ENCODE measurements at places on chromosomes 3 and 15.

- no peak for DNase-seq
Measured at GRCh38 chr3:134922866-134923265, 127.8 kb downstream of the EPHB1 start.

- no peak for DNase-seq
Measured at GRCh38 chr3:154973851-154974250, 106.3 kb upstream of the MME start.

DNA sequence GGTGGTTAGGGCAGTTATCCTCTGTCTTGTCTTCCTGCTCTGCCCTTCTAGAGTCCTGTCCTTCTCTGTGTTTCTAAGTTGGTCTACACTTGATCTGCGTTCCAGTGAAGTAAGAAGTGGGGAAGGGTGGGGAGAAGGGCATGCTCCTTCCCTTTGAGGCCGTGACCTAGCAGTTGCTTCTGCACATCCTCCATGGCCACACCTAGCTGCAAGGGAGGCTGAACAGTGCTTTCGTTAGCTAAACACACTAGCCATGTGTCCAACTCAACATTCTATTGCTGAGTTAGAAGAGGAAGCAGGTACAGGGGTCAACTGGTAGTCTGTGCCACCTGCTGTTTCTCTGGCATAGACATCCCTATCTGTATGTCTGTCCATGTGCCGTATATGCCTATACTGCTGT lies 94.5 kb downstream of the LARS2 start:
- no peak for DNase-seq

DNA sequence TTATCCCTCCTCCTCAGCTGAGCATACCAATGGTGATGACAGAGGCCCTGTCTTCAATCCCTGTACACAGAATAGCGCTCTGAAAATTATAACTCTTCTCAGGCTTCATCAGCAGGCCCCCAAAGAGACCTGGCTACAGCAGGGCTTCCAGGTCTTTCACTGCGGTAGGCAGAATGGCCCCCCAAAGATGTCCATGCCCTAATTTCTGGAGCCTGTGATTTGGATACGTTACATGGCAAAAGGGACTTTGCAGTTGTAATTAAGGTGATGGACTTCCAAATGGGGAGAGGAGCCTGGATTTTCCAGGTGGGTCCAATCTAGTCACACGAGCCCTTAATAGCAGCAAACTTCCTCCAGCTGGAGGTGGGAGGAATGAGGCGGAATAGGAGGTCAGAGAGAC lies 221.8 kb upstream of the CTDSPL start:
- DNase-seq, result no peak

GRCh38 chr3:106963442-106963841 lies 413.8 kb upstream of the CCDC54 start:
- DNase-seq, result no peak

DNA sequence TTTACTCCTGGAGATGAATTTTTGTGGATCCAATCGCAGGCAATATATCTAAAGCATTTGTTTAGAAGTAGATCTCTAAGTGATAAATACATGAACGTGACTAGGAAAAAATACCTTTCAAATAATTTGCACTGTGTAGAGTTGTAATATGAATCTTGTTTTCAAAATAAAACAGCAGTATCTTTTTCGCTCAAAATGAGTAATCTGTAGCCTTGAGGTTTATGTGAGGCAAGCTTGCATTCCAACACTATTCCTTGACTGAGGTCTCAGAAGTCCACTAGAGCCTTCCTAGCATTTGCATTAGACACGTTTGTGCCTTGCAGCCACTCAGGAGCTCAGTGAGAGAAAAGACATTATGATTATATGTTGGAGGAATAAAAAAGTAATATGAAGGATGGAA lies 138.3 kb upstream of the ROBO1 start:
- DNase-seq, result no peak

- DNase-seq, result no peak
Measured at GRCh38 chr15:68373028-68373427, 58.9 kb downstream of the ITGA11 start.

DNA sequence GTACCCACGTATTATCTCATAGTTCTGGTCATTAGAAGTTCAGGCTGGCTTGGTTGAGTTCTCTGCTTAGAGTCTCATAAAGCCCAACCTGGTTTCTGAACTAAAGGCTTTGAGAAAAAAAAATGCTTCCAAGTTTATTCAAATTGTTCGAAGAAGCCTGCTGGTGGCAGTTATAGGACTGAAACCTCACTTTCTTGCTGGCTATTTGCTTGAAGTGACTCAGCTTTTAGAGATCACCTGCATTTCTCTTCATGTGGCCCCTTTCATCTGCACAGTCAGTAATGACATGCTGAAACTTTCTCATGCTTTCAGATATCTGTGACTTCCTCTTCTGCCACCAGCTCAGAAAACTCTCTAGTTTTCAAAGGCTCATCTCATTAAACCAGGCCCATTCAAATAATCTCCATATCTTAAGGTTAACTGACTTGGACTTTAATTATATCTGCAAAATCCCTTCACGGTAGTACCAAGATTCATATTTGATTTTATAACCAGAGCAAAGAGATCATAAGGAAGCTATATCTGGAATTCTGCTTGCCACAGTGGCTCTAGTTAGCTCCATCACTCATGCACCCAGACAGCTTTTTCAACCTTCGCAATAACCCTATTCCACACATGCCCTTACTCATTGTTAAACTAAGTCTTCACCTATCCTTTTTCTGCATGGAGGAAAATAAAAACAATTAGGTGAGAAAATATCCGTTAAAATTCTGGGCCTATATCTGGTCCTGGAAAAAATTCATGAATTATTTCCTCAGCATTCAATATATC lies 433.8 kb upstream of the CBLB start:
- no peak for DNase-seq

DNA sequence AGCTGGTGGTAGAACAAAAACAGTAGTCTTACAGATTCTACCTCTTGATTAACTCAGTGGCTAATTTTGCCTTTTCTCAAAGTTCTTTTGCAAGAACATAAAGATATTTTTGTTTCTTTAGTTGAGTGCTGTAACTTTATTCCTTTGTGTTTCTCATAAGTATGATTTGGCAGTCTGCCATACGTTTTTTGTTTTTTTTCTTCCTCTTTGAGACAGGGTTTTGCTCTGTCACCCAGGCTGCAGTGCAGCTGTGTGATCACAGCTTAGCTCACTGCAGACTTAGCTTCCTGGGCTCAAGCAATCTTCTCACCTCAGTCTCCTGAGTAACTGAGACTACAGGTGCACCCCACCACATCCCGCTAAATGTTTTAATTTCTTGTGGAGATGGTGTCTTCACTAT lies 22.4 kb downstream of the B3GNT5 start:
- peak; percentile 88 for DNase-seq

- no peak for DNase-seq
Measured at GRCh38 chr3:107216711-107217110, 160.5 kb upstream of the CCDC54 start.

GRCh38 chr15:34883633-34884032 lies 85.9 kb downstream of the AQR start:
- peak; percentile 1 for DNase-seq

- DNase-seq, result peak; percentile 61
Measured at GRCh38 chr3:52240059-52240885, 1.3 kb upstream of the TWF2 start.

DNA sequence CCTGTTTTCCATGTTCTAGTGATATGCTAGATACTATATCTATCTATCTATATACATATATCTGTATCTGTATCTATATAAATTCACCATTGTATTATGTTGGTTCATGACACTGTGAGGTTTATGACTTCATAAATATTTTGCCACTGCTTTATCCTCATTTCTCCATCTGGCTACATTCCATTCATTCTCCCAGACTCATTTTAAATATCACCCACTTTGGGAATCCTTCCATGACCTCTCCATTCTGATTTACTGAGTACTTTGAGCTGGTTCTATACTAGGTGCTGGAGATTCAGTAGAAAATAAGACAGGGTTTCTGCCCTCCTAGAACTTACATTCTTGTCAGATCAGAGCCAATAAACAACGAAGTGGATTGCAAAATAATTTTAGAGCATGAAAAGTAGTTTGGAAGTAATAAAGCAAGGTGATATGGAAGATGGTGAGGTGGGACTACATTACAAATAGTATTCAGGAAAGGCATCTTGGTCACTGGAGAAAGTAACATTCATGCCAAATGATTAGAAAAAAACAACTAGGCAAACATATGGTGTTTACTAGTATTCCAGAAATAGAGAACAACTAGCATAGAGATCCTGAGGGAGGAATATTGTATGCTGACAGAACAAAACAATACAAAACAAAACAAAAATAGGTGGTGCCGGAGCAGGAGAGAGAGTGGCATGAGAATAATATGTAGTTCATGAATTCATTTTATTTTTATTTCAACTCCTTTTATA lies 11.6 kb upstream of the PLSCR4 start:
- DNase-seq, result no peak

GRCh38 chr15:66621491-66622467 lies 56.0 kb upstream of the LCTL start:
- DNase-seq, result no peak

GRCh38 chr3:170128259-170128976 lies 53.1 kb downstream of the PHC3 start:
- DNase-seq, result no peak

DNA sequence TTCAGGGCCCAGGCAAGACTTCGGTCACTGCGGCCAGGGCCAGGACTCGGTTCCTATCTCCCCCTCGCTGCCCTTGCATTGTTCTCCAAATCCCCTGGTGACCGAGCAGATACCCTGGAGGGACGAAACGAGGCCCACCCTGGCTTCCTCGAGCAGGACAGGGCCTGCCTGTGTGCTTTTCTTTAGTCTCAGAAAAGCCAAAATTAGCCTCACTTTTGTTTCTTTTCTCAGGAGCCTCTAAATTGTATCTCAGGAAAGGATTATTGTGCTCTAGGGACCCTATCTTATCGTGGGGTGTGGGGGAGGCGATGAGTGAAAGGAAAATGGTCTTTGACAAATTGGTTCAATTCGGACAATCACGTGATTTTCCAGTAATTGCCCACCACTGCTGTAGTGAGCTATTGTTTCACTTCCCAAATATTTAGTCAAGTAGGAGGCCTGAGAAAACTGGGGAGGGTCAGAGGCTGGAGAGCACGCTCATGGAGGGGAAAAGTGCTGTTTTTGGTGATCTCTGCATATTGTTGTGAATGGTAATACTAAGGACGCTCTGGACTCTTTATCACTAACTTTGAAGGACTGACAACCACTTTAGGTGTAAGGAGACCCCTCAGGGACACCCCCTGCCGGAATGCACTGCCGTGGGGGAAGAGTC lies 61.6 kb downstream of the TMEM44 start:
- DNase-seq, result no peak

- no peak for DNase-seq
Measured at GRCh38 chr15:68812597-68813431, 7.9 kb downstream of the ANP32A start.

GRCh38 chr3:152874896-152875749 lies 40.2 kb downstream of the P2RY1 start:
- DNase-seq, result no peak

DNA sequence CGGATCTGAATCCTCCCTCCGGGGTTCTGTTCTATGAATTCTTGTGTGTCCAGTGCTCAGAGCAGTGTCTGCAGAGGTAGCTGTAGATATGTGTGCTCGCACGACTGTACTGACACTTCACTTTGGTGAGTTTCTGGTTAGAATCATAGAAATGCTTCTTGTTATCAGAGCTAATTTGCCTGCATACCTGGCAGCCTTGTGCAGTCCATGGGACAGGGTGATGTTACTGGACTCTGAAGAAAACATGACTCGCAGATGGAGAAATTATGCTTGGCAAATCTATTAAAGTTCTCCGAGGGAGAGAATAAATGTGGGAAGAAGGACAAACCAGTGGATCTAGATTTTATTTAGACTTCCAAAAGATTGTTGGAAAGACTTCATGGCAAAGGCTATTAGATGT lies 12.2 kb downstream of the CGNL1 start:
- no peak for DNase-seq

DNA sequence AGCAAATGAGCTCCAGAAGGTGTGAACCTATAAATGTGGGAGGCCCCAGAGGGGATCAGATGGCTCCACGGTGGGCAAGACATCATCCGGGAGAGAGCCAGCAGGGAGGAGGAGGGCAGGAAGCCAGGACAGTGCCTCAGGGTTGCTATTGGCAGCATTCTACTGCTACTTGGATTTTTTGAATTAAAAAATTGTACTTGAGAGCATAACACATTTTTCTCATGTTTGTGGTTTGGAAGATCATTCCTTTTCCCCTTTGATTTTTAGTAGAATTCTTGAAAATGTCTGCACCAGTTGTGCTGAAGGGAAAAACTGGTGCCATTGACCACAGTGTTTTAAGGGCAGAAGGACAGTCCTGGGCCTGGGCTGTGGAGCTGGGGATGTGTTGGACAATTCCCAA lies 59.2 kb downstream of the LYZL4 start:
- no peak for DNase-seq

GRCh38 chr15:81492969-81493645 lies 119.1 kb upstream of the TMC3 start:
- DNase-seq, result no peak

GRCh38 chr3:169158379-169158778 lies 505.1 kb downstream of the MECOM start:
- no peak for DNase-seq
